Activated CD8-positive, alpha-beta memory T cell treated with anti-CD3 and anti-CD28 coated beads, Interleukin-2, amount 10 ng/mL, durations not matched to agents 7 days and 5 days (primary cell): ENCODE measurements at places on chromosomes 1 and 21. TPM values are rescaled to one million over a fixed set of nuclear protein-coding genes. Genes with fewer than 3 reads are reported as not detected.

GRCh38 chr21:16570856-16571255, 841.1 kb downstream of the USP25 start:
- no peak for DNase-seq

GRCh38 chr1:92916899-92917298, 44.4 kb downstream of the DIPK1A start:
- no peak for DNase-seq

- DNase-seq, result no peak
Measured at GRCh38 chr1:111496398-111496797, 7.0 kb downstream of the ADORA3 start.

- peak; percentile 73 for DNase-seq
Measured at GRCh38 chr1:6423321-6423999, 1.1 kb upstream of the ESPN start.

GRCh38 chr1:24341260-24341659, 22.1 kb downstream of the GRHL3 start:
- no peak for DNase-seq

- DNase-seq, result no peak
Measured at GRCh38 chr1:25786887-25787759, 12.9 kb upstream of the SELENON start.

HSD3B2 gene
- not detected for total RNA-seq

- DNase-seq, result no peak
Measured at GRCh38 chr1:46496505-46496904, 6.9 kb downstream of the DMBX1 start.

CFAP141 gene
- not detected for total RNA-seq

LRRC53 gene
- not detected for total RNA-seq

- no peak for DNase-seq
Measured at GRCh38 chr1:201279313-201279712, 4.0 kb upstream of the PKP1 start.

ASPM gene
- total RNA-seq, result 91.3 TPM

RHBDL2 gene
- total RNA-seq, result not detected

DNA sequence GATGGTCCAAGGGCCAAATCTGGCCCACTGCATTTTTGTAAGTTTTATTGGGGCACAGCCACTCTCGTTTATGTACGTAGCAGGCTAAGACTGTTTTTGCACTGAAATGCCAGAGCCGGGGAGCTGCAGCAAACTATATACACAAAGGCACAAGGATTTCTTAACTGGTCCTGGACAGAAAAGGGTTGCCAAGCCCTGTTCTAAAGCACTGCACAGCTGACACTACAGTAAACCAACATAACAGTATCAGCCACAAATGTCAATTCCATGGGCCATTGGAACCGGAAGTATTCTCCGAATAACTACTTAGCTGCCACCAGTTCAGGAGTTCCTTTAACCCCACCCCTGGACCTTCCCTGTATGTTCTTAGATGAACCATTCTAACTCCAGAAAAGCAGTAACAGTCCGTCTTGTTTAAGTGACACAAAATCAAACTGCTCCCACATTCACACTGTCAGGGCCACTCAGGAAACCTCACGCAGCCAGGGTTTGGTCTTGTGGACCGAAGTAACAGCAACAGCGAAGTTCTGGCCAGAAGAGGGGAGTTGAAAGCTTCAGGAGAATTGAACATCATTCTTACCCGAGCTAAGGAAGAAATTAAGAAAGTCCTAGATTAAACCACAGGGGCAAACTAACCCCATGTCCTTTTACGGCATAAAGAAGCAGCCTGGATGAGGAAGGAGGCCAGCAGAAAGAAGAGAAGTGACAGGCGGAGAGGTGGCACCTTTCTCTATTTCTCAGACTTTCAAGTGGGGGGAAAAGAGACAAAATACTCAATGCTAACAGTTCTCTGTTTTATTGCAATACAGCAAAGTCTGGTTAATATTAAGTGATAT, 49.2 kb downstream of the COQ8A start:
- DNase-seq, result no peak

TMEM79 gene
- total RNA-seq, result 10.1 TPM

GRCh38 chr1:110012100-110012780, 22.2 kb upstream of the STRIP1 start:
- DNase-seq, result no peak

- DNase-seq, result no peak
Measured at GRCh38 chr1:235416662-235417049, 49.4 kb downstream of the TBCE start.

ESPN gene
- total RNA-seq, result 0.89 TPM

IFNLR1 gene
- 6.9 TPM for total RNA-seq

DNA sequence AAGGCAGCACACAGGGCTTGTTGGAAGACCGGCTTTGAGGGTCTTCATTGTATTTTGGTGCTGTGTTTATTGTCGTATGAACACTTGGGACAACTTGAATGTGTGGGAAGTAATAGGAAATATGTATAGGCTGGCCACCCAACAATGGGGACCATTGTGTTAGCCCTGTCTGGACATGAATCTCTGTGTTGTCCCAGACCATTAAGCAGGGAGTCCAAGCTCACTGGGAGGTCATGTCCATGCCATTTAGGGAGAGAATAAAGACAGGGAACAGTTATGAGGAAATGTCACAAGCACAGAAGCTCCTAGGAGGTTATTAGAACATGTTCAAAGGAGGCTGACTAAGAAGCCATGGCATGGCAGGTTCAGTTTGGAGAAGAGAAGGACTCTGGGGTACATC, 266.1 kb downstream of the KIF26B start:
- no peak for DNase-seq

OR6K3 gene
- total RNA-seq, result not detected

GRCh38 chr1:226034482-226034881, 28.0 kb upstream of the H3-3A start:
- DNase-seq, result no peak

GRCh38 chr1:213535679-213536078, 452.1 kb upstream of the PROX1 start:
- DNase-seq, result no peak

DNA sequence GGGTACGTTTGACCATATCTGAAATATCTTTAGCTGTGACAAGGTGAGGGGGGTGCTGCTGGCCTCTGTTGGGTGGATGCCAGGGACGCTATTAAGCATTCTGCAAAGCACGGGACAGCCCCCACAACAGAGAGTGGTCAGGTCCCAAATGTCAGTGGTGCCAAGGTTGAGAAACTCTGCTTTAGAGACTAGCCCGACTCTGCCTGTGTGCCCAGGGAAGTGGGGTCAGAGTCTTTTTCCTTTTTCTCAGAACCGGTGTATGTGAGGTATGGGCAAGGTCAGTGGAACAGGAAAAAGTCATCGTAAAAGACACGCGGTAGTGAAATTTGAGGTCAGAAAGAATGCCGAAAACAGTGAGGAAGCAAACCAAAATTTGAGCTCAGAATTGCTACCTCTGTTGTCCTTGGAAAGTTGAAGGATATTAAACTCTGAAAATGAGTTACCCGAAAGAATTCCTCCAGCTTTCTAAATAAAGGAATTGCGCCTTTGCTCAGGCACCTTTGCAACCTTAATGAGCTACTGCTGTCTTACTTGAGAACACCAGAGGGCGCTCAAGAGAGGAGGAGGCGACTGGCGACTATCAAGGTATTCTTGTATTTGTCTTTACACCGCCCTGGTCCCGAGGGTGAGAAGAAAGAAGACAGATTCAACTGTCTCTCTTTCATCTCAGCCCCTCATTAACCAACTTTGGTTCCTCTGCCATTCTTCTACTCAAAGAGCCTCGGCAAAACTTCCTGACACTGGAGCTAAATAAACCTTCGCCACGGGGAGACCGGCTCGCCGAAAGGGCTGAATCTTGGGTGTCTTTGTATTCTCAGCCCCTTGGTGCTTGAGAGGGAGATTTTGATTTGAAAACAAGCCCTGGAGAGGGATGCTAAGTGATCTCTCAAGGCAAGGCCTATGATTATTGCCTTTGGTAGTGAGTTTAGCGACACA, 85.4 kb upstream of the OLIG2 start:
- peak; percentile 45 for DNase-seq

- no peak for DNase-seq
Measured at GRCh38 chr1:86860020-86860419, 53.9 kb downstream of the SELENOF start.

GRCh38 chr21:38661889-38662568, 143.7 kb upstream of the ETS2 start:
- DNase-seq, result no peak

GRCh38 chr1:116962987-116963639, 38.4 kb upstream of the CD101 start:
- no peak for DNase-seq

DNA sequence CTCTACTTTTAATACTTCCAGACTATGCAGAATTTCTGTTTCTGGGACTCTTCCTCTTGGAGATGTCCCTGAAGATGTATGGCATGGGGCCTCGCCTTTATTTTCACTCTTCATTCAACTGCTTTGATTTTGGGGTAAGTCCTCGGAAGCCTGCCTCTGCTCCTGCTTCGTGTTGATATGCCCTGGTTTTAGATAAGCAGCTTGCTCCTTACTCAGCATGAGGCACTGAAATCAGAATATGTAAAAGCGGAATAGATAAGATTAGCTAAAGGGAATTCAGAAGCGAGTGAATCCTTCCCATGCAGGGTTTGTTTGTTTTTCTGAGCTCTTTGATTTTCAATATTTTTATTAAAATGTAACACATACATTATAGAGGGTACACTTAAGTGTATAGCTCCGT, 234.7 kb downstream of the CACNA1E start:
- DNase-seq, result no peak

GRCh38 chr1:41493117-41493536, 8.6 kb upstream of the EDN2 start:
- DNase-seq, result no peak

DNA sequence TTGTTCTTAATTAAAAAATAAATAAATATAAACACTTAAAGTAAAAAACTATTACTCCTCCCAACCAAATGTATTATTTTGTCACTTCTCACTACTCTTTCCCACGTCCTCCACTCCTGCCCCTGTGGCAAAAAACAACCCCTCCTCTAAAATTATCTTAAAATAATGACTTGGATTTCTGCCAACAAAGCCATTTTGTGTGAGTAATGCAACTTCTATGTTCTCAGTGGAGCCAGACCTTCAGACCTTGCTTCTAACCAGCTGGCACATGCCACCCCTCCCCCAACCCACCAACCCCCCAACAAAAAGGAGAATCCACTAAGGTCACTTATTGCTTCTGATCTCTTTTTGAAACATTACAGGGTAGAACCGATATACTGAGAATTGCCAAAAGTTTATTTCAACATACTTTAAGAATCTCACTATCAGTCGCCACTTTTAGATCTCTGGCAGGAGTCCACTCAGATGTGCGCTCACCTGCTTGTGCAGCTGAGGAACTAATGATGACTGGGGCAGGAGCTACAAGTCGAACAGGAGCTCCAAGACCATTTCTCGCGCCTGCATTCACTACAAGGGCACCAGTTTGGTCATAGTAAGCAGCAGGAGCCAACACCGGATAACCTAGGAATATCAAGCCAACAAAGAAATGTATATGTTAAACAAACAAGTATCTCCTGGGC, 58.3 kb upstream of the SDC3 start:
- DNase-seq, result no peak

DNA sequence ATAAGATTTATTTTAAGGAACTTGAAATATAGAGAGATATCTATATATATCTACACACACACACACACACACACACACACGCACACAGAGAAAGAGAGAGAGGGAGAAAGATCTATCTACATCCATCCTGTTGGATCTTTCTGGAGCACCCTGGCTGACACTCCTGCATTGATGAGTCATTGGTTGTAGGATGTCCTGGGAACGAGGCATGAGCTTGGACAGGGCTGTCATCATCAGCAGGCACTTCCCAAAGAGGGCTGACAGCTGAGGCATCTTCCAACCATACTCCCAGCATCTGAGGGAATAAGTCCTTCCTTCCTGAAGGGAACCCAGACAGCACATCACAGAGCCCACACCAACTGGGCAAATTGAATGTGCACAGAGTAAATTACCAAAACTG, 99.1 kb upstream of the ERG start:
- DNase-seq, result no peak

DNA sequence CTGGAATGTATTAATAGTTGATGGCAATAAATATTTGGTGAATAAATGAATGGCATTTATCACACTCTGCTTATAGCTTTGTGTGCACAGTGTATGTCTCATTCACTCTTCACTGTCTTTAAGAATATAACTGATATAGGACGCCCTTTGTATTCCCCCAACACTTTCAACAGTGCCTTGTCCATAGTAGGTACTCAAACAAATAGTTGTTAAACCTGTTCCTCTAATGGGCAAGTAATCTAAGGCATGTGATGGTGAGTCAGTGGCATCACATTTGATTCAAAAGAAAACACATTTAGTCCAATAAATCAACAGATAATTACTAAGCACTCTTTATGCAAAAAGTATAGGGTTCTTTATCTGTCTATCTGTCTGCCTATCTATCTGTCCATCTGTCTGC, 11.2 kb upstream of the RXRG start:
- no peak for DNase-seq

- no peak for DNase-seq
Measured at GRCh38 chr21:26849428-26850115, 4.4 kb upstream of the ADAMTS1 start.

DNA sequence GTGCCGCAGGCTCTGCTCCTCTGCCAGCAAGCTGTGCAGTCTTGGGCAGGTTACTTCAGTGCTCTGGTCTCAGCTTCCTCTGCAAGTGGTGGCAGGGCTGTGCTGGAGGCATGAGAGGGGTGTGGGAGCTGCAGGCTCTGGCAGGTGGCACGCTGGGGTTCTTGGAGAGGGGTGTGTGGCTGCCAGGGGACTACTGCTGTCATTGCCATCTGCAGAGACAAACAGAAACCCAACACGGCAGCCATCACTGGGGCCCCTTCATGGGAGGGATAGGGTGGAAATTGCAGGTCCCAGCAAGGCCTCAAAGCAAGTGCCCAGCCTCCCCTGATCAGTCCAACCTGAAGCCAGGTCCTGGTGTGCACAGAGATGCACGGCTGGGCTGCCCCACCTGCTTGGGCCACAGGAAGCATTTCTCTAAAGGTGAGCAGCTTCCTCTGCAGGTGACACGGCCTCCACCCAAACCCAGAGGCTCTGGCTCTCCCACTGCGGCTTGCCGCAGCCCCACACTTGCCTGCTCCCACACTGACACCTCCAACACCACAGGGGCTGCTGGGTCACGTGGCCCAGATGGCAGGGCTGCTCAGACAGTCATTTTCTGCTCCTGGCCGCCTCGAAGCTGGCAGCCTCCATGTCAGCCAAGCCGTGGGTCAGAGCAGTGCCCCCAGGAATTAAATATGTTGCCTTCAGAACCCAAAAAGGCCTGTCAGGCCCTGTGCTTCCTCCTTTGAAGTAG, 4.1 kb upstream of the COL6A2 start:
- peak; percentile 45 for DNase-seq
